ENCODE measurements at places on chromosomes 5 and 9.

GRCh38 chr5:108747111-108747773 is 455 bp upstream of the FER start:
- DNase-seq = no peak

- no peak for DNase-seq
Measured at GRCh38 chr5:17180330-17180843, 37.0 kb upstream of the BASP1 start.

DNA sequence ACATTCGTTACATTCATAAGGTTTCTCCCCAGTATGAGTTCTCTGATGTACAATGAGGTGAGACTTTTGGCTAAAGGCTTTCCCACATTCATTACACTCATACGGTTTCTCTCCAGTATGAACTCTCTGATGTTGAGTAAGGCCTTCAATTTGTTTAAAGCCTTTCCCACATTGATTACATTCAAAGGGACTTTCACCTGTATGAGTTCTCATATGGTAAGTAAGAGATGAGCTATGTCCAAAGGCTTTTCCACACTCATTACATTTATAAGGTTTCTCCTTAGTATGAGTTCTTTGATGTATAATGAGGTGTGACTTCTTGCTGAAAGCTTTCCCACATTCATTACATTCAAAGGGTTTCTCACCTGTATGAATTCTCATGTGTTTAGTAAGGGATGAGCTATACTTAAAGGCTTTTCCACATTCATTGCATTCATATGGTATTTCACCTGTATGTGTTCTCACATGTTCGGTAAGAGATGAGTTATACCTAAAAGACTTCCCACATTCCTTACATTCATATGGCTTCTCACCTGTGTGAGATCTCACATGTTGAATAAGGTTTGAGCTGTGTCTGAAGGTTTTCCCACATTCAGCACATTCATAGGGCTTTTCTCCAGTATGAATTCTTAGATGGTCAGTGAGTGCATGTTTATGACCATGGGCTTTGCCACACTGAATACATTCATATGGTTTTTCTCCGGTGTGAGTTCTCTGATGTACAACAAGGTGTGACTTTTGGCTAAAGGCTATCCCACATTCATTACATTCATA is 13.5 kb downstream of the ZFP37 start:
- DNase-seq = no peak

- no peak for DNase-seq
Measured at GRCh38 chr9:98502976-98503325, 205.8 kb downstream of the GABBR2 start.

DNA sequence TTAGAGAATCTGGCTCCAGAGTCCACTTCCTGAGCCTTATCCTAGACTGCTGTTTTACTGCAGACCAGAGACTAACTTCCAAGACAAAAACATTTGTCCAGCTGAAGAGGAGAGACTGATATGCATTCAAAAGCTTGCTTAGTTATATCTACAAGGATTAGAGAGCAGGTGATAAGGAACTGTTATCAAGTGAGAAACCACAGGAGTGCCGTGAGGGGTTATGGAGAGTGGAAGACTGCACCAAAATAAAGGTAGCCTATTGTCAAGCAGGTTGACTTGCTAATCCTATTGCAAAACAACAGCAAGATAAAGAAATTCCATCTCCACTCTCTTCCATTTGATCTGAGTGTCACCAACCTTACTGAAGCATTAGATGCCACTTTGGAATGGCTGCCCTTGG is 139.1 kb downstream of the SCAMP1 start:
- no peak for DNase-seq

DNA sequence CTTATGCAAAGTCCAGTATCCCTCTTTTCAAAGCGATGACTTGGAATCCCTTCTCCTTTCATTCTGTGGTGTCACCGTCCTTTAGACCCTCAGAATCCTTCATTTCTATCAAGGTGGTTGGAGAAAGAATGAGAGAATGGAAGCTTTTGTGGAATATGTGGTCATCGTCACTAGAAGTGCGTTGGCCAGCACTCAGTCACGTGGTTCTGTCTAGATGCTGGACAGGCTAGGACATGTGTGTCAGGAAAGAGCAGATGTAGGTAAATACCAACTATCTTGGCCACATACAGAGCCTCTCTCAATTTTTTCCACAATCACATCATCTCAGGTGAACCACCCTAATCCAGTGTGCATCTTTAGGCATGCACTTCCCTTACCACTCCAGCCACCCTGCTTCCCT is 206.0 kb downstream of the ARRDC3 start:
- DNase-seq = no peak

DNA sequence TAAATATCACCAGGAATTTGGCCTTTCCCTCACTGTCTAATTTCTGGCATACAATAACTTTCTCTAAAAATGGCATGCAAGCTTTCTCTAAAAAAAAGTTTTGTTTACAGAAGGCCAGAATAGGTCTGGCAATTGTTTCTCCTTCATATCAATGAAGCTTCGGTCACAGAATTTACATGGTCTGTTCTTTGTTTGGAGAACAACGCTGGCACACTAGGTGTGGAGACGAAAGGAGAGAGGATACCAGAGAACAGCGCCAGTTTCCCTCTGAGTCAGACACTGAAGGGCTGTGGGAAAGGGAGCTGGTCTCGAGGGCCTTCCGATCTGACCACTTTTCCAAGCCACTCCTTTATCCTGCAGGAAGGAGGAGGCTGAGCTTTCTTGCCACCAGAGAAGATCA is 60.1 kb upstream of the ITGA1 start:
- DNase-seq = no peak
